ENCODE measurements at places on chromosomes 5 and 9. TPM values are rescaled to one million over a fixed set of nuclear protein-coding genes. Genes with fewer than 3 reads are reported as not detected.
A peak's percentile ranks its signal among the peaks of the same experiment; 100 is the strongest.

DNA sequence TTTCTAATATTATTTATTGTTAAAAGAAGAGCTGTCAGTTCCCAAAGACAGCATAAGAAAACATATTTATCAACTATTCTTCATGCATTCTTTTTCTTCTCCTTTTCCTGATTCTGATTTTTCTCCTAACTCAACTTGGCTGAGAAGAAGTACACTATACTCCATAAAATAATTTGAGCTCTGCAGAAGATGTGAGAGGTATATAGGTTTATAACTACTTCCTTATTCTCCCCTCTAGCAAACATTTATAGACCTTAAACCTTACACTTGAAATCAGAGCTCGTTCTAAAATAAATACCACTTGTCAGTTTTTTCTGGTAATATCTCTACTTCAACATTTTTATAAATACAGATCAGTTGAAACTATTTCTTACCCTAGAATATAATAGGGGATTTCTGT lies 724.8 kb upstream of the GRAMD2B start:
- H3K36me3 ChIP-seq: no peaks in the 10 kb centered on the region
- no peak overlapping the region for H3K4me3 ChIP-seq
- DNase-seq: no peak
- no peak overlapping the region for H3K27ac ChIP-seq
- no peaks in the 10 kb centered on the region for H3K27me3 ChIP-seq
- H3K4me1 ChIP-seq: no peaks in the 10 kb centered on the region

GRCh38 chr9:92660266-92660665 lies 9.7 kb downstream of the IPPK start:
- H3K4me1 ChIP-seq: peaks cover 6% of the 10 kb centered on the region
- H3K36me3 ChIP-seq: peaks cover 4% of the 10 kb centered on the region
- H3K27ac ChIP-seq: no peak overlapping the region
- no peak for DNase-seq

- DNase-seq: no peak
- no peak overlapping the region for H3K27ac ChIP-seq
- H3K36me3 ChIP-seq: no peaks in the 10 kb centered on the region
- H3K4me3 ChIP-seq: no peak overlapping the region
These were observed 18.1 kb upstream of the COL5A1 start for GRCh38 chr9:134623258-134624066.

GRCh38 chr5:20601678-20602100 lies 613.7 kb upstream of the CDH18 start:
- no peaks in the 10 kb centered on the region for H3K27me3 ChIP-seq
- no peaks in the 10 kb centered on the region for H3K36me3 ChIP-seq
- H3K4me1 ChIP-seq: no peaks in the 10 kb centered on the region
- H3K27ac ChIP-seq: no peak overlapping the region

DNA sequence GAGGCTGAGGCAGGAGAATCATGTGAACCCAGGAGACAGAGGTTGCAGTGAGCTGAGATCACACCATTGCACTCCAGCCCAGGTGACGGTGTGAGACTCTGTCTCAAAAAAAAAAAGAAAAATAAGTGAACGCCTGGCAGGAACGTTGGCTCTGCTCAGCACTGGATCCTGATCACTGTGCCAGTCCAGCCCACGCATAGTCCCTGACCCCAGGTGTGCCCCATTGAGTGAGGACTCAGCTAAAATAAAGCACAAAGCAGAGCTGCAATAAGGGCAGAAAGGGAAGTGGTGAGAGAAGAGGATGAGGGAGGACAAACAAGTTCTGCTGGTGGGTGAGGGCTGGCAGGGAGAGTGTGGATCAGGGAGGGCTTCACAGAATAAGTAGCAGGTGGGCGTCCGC lies 4.3 kb downstream of the GRHPR start:
- DNase-seq: no peak
- peaks cover 23% of the 10 kb centered on the region for H3K36me3 ChIP-seq
- peaks cover 20% of the 10 kb centered on the region for H3K4me1 ChIP-seq
- H3K27ac ChIP-seq: no peak overlapping the region
- H3K27me3 ChIP-seq: no peaks in the 10 kb centered on the region
- no peak overlapping the region for H3K4me3 ChIP-seq

GRCh38 chr5:81631124-81631523 lies 119.8 kb downstream of the SSBP2 start:
- H3K27me3 ChIP-seq: no peaks in the 10 kb centered on the region
- H3K4me1 ChIP-seq: peaks cover 23% of the 10 kb centered on the region
- peak; percentile 53 for DNase-seq
- no peak overlapping the region for H3K4me3 ChIP-seq
- H3K36me3 ChIP-seq: no peaks in the 10 kb centered on the region
- H3K27ac ChIP-seq: no peak overlapping the region

DNA sequence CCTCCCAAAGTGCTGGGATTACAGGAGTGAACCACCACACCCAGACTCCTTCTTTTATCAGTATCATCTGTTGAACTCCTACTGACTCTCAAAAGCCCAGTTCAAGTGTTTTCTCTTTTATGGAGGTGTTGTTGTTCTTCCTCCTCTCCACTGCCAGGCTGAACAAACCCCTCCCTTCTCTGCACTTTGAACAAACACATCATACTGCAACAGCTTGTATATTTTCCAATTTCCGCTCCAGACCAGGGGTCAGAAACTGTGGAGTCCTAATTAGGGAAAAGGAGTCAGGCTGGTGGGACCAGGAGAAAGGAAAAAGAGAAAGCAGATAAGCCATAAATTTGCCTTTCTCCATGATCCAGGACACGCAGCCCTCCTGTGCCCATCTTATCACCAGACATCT lies 148.1 kb upstream of the HMHB1 start:
- H3K27ac ChIP-seq: no peak overlapping the region
- no peak overlapping the region for H3K4me3 ChIP-seq
- no peaks in the 10 kb centered on the region for H3K27me3 ChIP-seq
- no peaks in the 10 kb centered on the region for H3K4me1 ChIP-seq
- no peak for DNase-seq

- no peaks in the 10 kb centered on the region for H3K27me3 ChIP-seq
- peaks cover 24% of the 10 kb centered on the region for H3K4me1 ChIP-seq
- H3K36me3 ChIP-seq: no peaks in the 10 kb centered on the region
These were observed 68.5 kb downstream of the RICTOR start for GRCh38 chr5:39005566-39006232.

DNA sequence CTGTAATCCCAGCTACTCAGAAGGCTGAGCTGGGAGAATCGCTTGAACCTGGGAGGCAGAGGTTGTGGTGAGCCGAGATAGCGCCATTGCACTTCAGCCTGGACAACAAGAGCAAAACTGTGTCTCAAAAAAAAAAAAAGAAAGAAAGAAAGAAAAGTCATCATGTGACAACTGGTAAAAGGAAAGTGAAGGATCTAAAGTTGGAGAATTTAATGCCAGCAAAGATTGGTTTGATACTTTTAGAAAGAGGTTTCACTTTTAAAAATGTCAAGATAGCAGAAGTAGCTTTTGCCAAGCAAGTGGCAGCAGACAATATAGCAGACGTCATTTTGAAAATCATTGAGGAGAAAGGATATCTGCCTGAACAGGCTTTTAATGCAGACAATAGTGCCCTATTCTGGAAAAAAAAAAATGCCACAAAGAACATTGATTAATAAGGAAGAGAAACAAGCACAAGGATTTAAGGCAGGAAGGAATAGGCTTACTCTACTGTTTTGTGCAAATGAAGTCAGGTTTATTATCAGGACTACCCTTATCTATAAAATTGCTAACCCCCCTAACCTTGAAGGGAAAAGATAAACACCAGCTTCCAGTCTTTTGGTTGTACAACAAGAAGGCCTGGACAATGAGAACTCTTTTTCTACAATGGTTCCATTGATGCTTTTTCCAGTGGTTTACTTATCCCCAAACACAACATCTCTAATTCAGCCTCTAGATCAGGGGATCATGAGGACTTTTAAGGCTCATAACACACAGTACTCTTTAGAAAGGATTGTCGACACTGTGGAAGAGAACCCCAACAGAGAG lies 12.0 kb downstream of the PKD2L2 start:
- no peak overlapping the region for H3K4me3 ChIP-seq
- no peak for DNase-seq
- no peaks in the 10 kb centered on the region for H3K4me1 ChIP-seq
- no peaks in the 10 kb centered on the region for H3K36me3 ChIP-seq

DNA sequence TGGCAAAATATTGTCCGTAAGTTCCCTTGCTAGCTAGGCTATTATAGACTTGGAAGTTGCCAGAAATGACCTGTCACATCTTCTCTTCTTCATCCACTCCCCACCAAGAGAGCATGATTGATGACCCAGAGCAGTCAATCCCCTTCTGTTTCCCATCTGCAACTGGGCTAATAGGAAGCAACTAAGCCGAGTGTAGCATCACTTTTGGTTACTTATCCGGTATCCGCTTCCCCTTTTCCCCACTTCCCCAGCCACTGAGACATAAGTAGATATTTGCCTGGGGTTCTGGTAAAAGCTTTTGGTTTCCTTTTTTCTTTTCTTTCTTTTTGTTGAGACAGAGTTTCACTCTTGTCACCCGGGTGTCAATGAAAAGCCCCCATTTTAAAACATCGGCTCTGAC lies 29.4 kb upstream of the LIFR start:
- H3K27ac ChIP-seq: no peak overlapping the region
- H3K4me1 ChIP-seq: no peaks in the 10 kb centered on the region
- no peaks in the 10 kb centered on the region for H3K27me3 ChIP-seq
- H3K36me3 ChIP-seq: no peaks in the 10 kb centered on the region
- no peak for DNase-seq

GRCh38 chr5:88837222-88837621 lies 45.8 kb downstream of the MEF2C start:
- H3K4me1 ChIP-seq: no peaks in the 10 kb centered on the region
- no peak overlapping the region for H3K4me3 ChIP-seq
- no peak for DNase-seq

GRCh38 chr9:112841261-112841660 lies 49.4 kb downstream of the SLC46A2 start:
- no peak overlapping the region for H3K27ac ChIP-seq
- no peak overlapping the region for H3K4me3 ChIP-seq
- no peaks in the 10 kb centered on the region for H3K27me3 ChIP-seq
- no peak for DNase-seq
- no peaks in the 10 kb centered on the region for H3K4me1 ChIP-seq
- peaks cover 20% of the 10 kb centered on the region for H3K36me3 ChIP-seq

DNA sequence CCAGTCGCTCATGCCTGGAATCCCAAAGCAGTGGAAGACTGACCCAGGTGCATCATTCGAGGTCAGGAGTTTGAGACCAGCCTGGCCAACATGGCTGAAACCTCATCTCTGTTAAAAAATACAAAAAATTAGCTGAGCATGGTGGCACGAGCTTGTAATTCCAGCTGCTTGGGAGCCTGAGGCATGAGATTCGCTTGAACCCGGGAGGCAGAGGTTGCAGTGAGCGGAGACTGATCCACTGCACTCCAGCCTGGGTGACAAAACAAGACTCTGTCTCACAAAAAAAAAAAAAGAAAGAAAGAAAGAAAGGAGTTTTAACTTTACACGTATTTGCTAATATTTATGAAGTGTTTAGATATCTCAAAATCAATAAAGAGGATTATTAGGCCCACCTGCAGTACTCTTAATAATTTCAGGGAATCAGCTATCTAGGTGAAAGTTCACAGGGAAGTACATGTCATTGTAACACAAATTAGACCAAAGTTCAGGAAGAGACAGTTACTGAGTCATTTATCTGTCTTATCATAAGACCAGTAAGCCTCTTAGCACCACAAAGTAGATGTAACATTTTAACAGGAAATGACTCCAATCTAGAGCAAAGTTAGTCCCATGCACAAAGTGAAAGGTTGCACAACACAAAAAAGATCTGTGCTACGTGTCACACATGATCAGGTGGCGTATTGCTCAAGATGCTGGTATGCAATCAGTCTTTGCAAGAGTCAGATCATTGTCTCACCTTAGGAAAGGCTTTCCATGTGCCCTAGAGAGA lies 34.1 kb upstream of the PLIN2 start:
- no peaks in the 10 kb centered on the region for H3K27me3 ChIP-seq
- H3K4me3 ChIP-seq: no peak overlapping the region
- H3K36me3 ChIP-seq: no peaks in the 10 kb centered on the region

DNA sequence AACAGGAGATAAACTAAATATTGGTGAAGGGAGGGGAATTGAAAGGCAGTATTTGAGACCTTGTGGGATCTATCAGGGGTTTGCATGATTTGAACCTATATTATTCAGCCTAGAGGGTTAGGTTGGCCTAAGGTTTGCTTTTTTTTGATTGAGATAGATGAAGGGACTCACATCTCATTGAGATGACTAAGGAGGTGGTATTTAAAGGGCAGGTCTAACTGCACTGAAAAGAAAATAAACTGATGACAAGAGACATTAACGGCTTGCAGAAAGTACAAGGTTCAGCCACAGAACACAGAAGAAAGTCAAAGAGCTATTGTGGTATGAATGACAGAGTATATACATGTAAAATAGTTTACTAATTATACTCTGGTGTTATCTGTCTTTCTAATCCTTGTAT lies 412.7 kb downstream of the CDH10 start:
- no peaks in the 10 kb centered on the region for H3K27me3 ChIP-seq
- no peak overlapping the region for H3K27ac ChIP-seq
- no peaks in the 10 kb centered on the region for H3K36me3 ChIP-seq
- DNase-seq: no peak
- H3K4me3 ChIP-seq: no peak overlapping the region

DNA sequence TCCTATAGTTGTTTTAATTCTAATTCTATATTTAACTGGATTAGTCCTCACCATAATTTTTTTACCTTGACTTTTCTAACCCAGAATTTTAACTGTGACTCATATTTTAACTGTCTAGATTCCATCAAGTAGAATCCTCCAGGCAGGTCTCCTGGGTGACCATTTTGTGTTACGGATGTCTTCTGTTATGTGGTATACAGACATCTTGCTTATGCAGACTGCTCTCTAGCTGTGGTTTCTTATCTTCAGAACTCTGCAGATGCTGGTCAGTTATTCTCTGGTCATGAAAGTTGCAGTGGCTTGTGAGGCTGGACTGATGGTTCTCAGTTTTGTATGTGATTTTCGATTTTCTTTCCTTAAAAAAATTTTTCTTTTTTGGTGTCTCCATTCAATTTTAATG lies 139.4 kb downstream of the ATG10 start:
- no peak overlapping the region for H3K27ac ChIP-seq
- no peaks in the 10 kb centered on the region for H3K36me3 ChIP-seq
- H3K4me3 ChIP-seq: no peak overlapping the region
- DNase-seq: no peak

- no peaks in the 10 kb centered on the region for H3K27me3 ChIP-seq
- DNase-seq: no peak
- no peak overlapping the region for H3K27ac ChIP-seq
- H3K4me3 ChIP-seq: no peak overlapping the region
- no peaks in the 10 kb centered on the region for H3K36me3 ChIP-seq
These were observed 26.5 kb downstream of the SPINK5 start for GRCh38 chr5:148090146-148090772.

GRCh38 chr5:109876030-109876725 lies 186.5 kb downstream of the MAN2A1 start:
- H3K4me1 ChIP-seq: peaks cover 12% of the 10 kb centered on the region
- H3K27me3 ChIP-seq: no peaks in the 10 kb centered on the region
- H3K4me3 ChIP-seq: no peak overlapping the region
- H3K27ac ChIP-seq: no peak overlapping the region
- DNase-seq: no peak

Gene PCDHB5
- total RNA-seq: 0.17 TPM

Gene CD14
- total RNA-seq: 5.2 TPM

Gene SLC25A46
- total RNA-seq: 38.1 TPM

Gene PKD2L2
- total RNA-seq: not detected

Gene SPINK13
- not detected for total RNA-seq

Data from CD4-positive, alpha-beta memory T cell (primary cell).